Lower lobe of right lung (tissue), 2 donors: ENCODE measurements at places on chromosomes 4 and X. TPM values are rescaled to one million over a fixed set of nuclear protein-coding genes. Genes with fewer than 3 reads are reported as not detected.

DNA sequence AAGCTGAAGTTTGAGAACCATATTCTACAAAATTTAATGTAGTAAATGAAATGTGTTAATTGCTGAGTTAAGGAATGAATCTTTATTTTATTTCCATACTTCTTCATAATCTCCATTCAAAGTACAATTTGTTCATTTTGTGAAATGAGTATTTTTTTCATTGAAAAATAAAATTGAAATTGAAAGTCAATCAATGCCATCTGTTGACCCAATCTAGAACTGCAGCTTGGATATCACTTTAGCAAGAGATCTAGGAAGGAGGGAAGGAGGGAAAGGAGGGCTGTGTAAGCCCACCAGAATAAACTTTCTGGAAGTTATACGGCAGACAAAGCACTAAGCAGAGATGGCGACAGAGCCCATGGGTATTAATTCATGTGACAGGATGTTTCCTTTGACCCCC, 128.4 kb downstream of the ZMAT1 start:
- H3K4me1 ChIP-seq = no peaks in the 10 kb centered on the region
- H3K27me3 ChIP-seq = no peaks in the 10 kb centered on the region
- no peak overlapping the region for H3K4me3 ChIP-seq
- no peak for DNase-seq
- no peaks in the 10 kb centered on the region for H3K36me3 ChIP-seq

Gene NUDT11
- total RNA-seq = 0.53 TPM

- DNase-seq = no peak
- H3K27ac ChIP-seq = no peak overlapping the region
- H3K27me3 ChIP-seq = no peaks in the 10 kb centered on the region
Measured at GRCh38 chr4:48738856-48739255, 41.2 kb downstream of the FRYL start.

Gene OPRPN
- not detected for total RNA-seq

GRCh38 chr4:40321574-40322275, 13.4 kb upstream of the CHRNA9 start:
- H3K36me3 ChIP-seq = no peaks in the 10 kb centered on the region
- no peaks in the 10 kb centered on the region for H3K27me3 ChIP-seq
- peaks cover 13% of the 10 kb centered on the region for H3K4me1 ChIP-seq
- no peak overlapping the region for H3K27ac ChIP-seq
- no peak overlapping the region for H3K4me3 ChIP-seq
- no peak for DNase-seq

Gene ARHGEF6
- 33.7 TPM for total RNA-seq

- H3K4me1 ChIP-seq = no peaks in the 10 kb centered on the region
- no peak overlapping the region for H3K27ac ChIP-seq
- H3K36me3 ChIP-seq = no peaks in the 10 kb centered on the region
Measured at GRCh38 chrX:31356275-31357212, 284.7 kb upstream of the FTHL17 start.

DNA sequence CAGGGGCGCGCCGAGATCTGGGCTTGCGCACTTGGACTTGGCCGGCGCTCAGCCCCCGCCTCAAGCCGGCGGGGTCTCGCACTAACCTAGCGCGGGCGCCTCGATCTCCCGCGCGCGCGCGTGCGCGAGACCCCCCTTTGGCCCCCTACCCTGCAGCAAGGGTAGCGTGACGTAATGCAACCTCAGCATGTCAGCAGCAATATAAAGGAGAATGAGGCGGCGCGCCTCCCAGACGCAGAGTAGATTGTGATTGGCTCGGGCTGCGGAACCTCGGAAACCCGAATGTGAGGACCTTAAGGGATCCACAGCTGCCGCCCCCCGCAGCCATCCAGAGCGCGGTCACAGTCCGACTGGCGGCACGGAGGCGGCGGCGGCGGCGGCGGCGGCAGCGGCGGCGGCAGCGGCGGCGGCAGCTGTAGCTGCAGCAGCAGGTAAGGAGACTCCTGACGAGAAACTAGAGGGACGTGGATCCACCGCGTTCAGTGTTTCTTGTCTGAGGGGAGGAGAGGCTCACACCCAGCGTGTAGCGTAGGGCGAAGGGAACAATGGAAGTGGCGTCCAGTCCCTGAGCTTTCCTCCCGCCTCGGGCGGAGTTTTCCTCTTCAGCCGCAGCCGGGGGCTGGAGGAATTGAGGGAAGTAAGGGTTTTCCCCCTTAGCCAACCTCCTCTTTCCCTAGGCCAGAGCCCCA, at the start of the genes SATL1 and ZNF711:
SATL1 (minus strand) TSS at position 19 of the 689 bp plus-strand sequence. CDS start 134,811 bp downstream, outside the sequence.
ZNF711 (plus strand) TSS at position 231 of the 689 bp plus-strand sequence. CDS start 3,582 bp downstream, outside the sequence.
- no peak within 1 kb of the TSS for H3K27ac ChIP-seq
- peak; percentile 46 for DNase-seq
- peak within 1 kb of the TSS; percentile 56 for H3K4me3 ChIP-seq
- no peaks in the 10 kb centered on the region for H3K27me3 ChIP-seq

Gene GATB
- total RNA-seq = 14.2 TPM

- peak; percentile 72 for DNase-seq
- no peaks in the 10 kb centered on the region for H3K27me3 ChIP-seq
- H3K27ac ChIP-seq = peak overlapping the region; percentile 89
- peak overlapping the region; percentile 80 for H3K4me3 ChIP-seq
- peaks cover 23% of the 10 kb centered on the region for H3K4me1 ChIP-seq
Measured at GRCh38 chr4:98261405-98262291, 464 bp downstream of the RAP1GDS1 start.

Gene ARHGEF9
- total RNA-seq = 20.8 TPM

Gene DOCK11
- 76.2 TPM for total RNA-seq

Gene NPY1R
- total RNA-seq = 1.9 TPM

Gene LDB2
- 113 TPM for total RNA-seq

Gene CCDC149
- 23.8 TPM for total RNA-seq

GRCh38 chrX:29155286-29155685, 568.0 kb downstream of the IL1RAPL1 start:
- no peak for DNase-seq
- H3K4me1 ChIP-seq = no peaks in the 10 kb centered on the region
- H3K27ac ChIP-seq = no peak overlapping the region
- no peaks in the 10 kb centered on the region for H3K36me3 ChIP-seq
- H3K27me3 ChIP-seq = no peaks in the 10 kb centered on the region
- no peak overlapping the region for H3K4me3 ChIP-seq

GRCh38 chrX:155864655-155865054, 16.5 kb upstream of the VAMP7 start:
- H3K4me1 ChIP-seq = no peaks in the 10 kb centered on the region
- no peak for DNase-seq
- no peaks in the 10 kb centered on the region for H3K36me3 ChIP-seq
- no peak overlapping the region for H3K27ac ChIP-seq
- no peak overlapping the region for H3K4me3 ChIP-seq

DNA sequence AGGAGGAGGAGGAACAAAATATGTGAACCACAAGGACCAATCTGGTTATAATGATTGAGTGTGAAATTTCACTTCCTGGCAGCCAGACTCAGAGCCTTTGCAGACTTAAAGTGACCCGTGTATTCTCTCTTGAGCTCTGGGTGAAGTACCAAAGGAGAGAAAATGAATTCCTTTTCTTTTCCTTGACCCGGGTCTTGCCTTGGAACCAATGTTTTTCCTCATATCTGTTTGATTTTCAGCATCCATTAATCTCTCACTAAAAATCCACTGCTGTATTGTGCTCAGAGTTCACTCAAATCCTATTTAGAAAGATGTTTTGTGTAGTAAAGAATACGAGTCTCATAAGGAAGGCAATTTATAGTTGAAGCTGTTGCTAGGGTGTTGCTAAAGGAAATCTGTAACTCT, 78.3 kb upstream of the C1QTNF7 start:
- no peak overlapping the region for H3K27ac ChIP-seq
- no peak for DNase-seq
- no peak overlapping the region for H3K4me3 ChIP-seq

Gene ODAPH
- total RNA-seq = not detected

- H3K36me3 ChIP-seq = peaks cover 1% of the 10 kb centered on the region
- H3K27me3 ChIP-seq = no peaks in the 10 kb centered on the region
- no peak overlapping the region for H3K27ac ChIP-seq
- DNase-seq = no peak
Measured at GRCh38 chr4:74166135-74166534, 8.2 kb downstream of the MTHFD2L start.

GRCh38 chr4:48640225-48640624, 139.9 kb downstream of the FRYL start:
- no peak overlapping the region for H3K4me3 ChIP-seq
- no peak overlapping the region for H3K27ac ChIP-seq
- peaks cover 37% of the 10 kb centered on the region for H3K4me1 ChIP-seq
- H3K27me3 ChIP-seq = no peaks in the 10 kb centered on the region

- no peaks in the 10 kb centered on the region for H3K4me1 ChIP-seq
- no peak overlapping the region for H3K27ac ChIP-seq
- H3K4me3 ChIP-seq = no peak overlapping the region
- no peak for DNase-seq
- no peaks in the 10 kb centered on the region for H3K36me3 ChIP-seq
Measured at GRCh38 chrX:45274576-45274975, 73.9 kb upstream of the DIPK2B start.

DNA sequence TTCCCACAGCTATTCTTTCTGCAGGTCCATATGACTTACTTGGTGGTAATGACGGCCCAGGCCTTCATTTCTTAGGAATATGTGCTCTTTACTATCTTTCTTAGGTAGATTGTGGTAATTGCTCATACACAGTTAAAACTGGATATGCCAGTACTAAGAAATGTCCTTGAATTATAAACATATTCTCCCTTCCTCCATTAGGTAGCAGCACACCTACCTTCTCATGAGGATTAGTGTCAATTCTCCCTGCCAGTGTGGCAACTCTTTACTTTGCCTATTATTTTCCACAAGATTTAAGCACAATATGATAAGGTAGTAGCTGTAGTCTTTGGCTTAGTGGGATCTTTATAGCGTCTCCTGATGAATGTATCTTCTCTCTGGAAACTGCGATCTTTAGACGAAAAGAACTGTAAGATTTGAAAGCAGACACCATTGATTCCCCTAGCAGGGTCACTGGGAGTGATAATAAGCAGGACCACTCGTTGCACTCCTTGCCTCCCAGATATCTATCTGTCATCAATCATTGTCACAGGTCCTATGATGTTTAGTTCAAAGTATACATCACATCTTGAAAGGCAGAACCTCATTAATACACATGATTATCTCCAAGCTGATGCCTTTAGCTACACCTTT, 1240.7 kb downstream of the C4orf33 start:
- H3K4me3 ChIP-seq = no peak overlapping the region
- H3K27ac ChIP-seq = no peak overlapping the region
- no peaks in the 10 kb centered on the region for H3K27me3 ChIP-seq
- H3K36me3 ChIP-seq = no peaks in the 10 kb centered on the region

- no peak overlapping the region for H3K27ac ChIP-seq
- no peak overlapping the region for H3K4me3 ChIP-seq
- no peaks in the 10 kb centered on the region for H3K36me3 ChIP-seq
- H3K27me3 ChIP-seq = no peaks in the 10 kb centered on the region
Measured at GRCh38 chrX:105647749-105648148, 174.6 kb upstream of the NRK start.

- H3K27ac ChIP-seq = no peak overlapping the region
- no peaks in the 10 kb centered on the region for H3K4me1 ChIP-seq
- no peak overlapping the region for H3K4me3 ChIP-seq
- DNase-seq = no peak
- H3K27me3 ChIP-seq = no peaks in the 10 kb centered on the region
Measured at GRCh38 chr4:138567696-138568095, 325.5 kb upstream of the SLC7A11 start.

DNA sequence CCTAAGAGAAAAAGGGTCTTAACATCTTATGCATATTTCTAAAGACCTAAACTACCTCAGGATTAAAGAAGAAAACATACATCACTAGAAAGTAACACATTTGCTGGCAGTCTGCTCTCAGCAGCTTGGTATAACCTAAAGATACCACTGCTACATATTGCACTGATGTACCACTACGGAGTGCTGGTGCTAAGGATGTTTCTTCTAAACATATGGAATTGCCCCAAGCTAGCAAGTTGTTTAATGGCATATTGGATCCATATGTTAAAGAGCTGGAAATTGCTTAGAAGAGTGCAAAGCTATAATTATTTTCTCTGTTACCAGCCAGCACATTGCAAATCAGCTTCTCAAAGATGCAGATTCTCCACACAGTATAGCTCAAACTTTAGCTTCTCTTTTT, 436.5 kb upstream of the GALNTL6 start:
- H3K4me3 ChIP-seq = no peak overlapping the region
- H3K27ac ChIP-seq = no peak overlapping the region
- no peaks in the 10 kb centered on the region for H3K36me3 ChIP-seq
- no peaks in the 10 kb centered on the region for H3K4me1 ChIP-seq
- H3K27me3 ChIP-seq = no peaks in the 10 kb centered on the region

- no peaks in the 10 kb centered on the region for H3K4me1 ChIP-seq
- no peaks in the 10 kb centered on the region for H3K36me3 ChIP-seq
- H3K27me3 ChIP-seq = no peaks in the 10 kb centered on the region
- H3K4me3 ChIP-seq = no peak overlapping the region
- no peak for DNase-seq
Measured at GRCh38 chrX:134679221-134679620, 20.9 kb upstream of the PLAC1 start.

GRCh38 chr4:108453366-108453765, 167.0 kb upstream of the RPL34 start:
- no peaks in the 10 kb centered on the region for H3K36me3 ChIP-seq
- DNase-seq = no peak
- no peak overlapping the region for H3K27ac ChIP-seq
- H3K4me3 ChIP-seq = no peak overlapping the region
- H3K4me1 ChIP-seq = no peaks in the 10 kb centered on the region
- H3K27me3 ChIP-seq = no peaks in the 10 kb centered on the region

DNA sequence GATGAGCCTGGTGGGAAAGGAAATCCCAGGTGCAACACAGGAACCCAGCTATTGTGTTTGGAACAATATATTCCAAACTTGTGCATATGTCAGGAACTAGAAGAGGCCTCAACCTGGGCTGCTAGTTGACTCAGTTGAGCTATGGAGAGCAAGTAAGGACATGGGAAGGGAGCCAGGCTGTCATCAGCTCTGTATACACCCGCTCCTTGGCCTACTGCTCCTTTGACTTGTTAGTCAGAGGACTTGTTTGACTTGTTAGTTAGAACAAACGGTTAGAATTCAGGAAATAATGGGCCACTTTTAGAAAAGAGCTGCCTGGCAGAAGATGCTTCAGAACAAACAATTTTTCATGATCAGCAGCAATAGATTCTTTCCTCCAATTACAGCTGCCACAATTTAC, 76.4 kb downstream of the CBLL2 start:
- no peaks in the 10 kb centered on the region for H3K4me1 ChIP-seq
- DNase-seq = no peak
- no peak overlapping the region for H3K4me3 ChIP-seq
- H3K36me3 ChIP-seq = no peaks in the 10 kb centered on the region
